ENCODE measurements at places on chromosomes 4 and X.

GRCh38 chrX:96713303-96713702 lies 28.7 kb downstream of the DIAPH2 start:
- DNase-seq: no peak

DNA sequence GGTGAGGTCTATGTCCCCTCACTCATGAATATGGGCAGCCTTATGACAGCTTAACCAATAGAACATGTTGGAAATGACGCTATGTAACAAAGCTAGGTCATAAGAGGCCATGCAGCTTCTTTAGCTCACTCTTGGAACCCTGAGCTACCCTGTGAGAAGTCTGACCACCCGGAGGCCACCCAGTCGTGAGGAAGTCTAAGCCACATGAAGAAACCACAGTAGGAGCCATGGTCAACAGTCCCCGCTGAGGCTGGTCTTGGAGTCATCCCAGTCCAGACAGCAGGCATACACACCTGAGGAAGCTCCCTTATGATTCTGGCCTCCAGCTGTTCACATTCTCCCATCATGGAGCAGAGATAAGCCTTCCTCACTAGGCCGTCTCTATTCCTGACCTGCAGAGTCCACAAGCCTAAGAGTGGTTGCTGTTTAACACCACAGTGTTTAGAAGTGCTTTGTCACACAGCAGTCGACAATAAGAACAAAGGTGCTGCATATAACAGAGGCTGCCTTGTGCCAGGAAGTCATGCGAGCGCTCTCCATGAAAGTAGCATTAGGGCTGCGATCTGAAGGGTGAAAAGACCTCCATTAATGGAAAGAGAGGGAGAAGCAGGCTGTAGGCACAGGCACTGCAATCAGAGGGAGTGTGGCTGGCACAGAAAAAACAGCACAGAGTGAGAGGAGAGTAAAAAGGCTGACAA lies 38.2 kb downstream of the TSPAN5 start:
- DNase-seq: no peak

DNA sequence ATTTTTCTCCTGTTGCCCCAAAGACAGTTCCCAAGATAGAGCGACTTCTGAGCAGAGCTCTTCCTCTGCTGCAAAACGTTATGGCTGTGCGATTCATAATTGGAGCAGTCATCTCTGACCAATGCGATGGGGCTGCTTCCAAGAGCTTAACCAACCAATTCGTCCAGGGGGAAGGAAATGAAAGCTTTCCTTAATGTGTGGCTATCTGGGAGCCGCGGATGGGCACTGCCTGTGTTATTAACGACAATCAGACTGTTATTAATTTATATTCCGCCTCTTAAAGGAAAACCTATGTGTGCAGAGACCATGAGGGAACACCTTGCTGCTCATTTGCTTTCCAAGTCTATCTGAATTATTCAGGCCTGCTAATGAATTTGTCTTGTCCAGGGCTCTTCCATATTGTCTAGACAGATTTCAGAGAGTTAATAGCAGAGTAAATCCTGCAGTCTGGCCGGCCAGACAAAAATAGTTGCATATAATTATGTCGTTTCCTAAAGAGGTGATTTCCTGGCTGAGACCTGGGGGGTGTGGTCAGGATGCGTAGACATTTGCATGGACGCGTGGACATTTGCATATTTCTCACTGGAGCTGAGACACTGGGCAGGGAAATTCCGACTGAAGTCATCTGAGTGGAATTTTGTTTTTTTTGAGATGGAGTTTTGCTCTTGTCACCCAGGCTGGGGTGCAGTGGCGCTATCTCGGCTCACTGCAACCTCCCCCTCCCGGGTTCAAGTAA lies 135.4 kb downstream of the HMX1 start:
- DNase-seq: no peak

DNA sequence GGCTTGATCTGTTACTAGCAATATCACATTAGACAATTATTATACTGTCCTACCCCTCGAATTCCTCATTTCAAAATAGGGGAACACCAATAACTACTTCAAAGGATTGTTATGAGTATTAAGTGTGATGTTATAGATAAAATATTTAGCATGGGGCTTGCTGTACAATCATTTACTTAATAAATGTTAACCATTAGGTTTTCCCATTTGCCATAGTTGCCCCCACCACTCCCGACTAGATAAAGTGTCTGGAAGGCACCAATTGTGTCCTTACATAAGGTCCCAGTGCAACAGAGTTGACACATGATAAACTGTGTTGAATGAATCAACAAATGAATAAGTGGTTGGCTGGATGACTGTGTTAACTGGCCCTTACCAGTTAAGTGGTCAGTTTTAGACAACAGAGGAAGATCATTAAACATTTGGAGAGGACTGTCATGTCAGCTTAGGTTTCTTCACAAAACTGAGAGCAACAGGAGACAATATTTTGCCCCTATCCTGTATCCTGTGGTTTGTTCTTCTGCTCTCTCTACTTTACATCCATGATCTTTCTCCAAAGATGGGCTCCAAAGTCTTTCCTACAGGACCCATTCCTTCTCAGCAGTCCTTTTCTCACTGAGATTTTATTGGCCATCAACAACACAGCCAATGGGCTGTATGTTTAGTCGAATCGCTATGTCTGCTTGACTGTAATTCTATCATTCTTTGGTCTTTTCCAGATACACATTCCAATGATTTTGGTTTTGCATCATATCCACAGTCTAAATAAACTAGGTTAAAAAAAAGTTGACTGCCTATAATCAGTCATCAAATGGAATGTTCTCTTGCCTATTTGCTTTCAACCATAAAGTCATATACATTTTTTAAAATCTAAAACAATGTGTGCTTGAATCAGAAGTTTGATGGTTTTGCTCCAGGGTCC lies 74.4 kb downstream of the RNF150 start:
- DNase-seq: peak; percentile 80

DNA sequence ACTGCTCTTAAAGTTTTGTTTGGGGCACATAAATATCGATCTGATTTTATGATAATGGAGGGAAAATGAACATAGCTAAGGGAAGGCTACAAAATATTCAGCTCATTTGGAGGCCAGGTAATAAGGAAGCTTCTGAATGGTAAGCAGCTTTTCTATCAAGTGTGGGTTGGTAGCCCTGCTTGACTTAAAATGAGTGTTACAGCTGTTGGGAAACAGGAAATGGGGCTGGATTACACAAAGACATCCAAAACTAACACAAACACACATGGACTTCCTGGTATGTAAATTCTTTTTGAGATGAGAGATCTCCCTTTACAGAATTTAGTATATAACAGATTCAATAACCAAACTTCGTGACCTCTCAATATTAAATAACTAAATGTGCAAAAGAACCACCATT lies 58.0 kb downstream of the FGF16 start:
- DNase-seq: peak; percentile 60

DNA sequence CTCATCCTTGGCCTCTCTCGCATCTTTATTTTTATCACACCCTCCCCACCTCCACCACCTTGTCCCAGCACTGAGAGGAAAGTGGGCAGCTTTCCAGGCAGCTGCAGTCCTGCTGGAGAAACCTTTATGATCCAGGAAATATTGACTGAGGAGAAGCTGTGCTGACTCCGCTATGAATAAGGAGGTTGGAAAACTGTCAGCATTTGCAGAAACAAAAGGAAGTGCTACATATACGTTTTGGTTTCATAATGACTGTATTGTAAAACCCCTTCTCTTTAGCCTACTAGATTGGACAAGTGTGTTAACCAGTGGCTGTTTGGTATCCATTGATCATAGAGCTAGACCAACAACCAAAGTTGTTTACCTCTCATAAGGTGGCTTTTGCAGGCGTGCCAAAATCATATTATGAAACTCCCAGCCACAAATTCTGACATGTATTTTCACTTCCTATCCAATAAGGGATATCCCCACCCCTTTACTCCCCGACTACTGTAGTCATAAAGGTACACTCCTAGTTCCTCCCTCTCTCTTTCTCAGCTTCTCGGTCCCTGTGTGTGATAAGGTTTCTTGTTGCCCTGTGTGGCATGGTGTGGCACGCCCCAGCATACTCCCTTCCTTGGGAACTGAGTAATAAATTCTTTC lies 88.4 kb downstream of the GPR143 start:
- peak; percentile 60 for DNase-seq

GRCh38 chr4:47519239-47519883 lies 34.3 kb downstream of the ATP10D start:
- DNase-seq: peak; percentile 68

- peak; percentile 71 for DNase-seq
These were observed 57.2 kb upstream of the MTMR1 start for GRCh38 chrX:150635952-150636351.

GRCh38 chr4:10590896-10591295 lies 93.7 kb downstream of the CLNK start:
- DNase-seq: peak; percentile 13

GRCh38 chrX:134679644-134680043 lies 21.4 kb upstream of the PLAC1 start:
- no peak for DNase-seq

All from fibroblast of lung (primary cell).